ENCODE measurements at places on chromosomes 2 and 18.

DNA sequence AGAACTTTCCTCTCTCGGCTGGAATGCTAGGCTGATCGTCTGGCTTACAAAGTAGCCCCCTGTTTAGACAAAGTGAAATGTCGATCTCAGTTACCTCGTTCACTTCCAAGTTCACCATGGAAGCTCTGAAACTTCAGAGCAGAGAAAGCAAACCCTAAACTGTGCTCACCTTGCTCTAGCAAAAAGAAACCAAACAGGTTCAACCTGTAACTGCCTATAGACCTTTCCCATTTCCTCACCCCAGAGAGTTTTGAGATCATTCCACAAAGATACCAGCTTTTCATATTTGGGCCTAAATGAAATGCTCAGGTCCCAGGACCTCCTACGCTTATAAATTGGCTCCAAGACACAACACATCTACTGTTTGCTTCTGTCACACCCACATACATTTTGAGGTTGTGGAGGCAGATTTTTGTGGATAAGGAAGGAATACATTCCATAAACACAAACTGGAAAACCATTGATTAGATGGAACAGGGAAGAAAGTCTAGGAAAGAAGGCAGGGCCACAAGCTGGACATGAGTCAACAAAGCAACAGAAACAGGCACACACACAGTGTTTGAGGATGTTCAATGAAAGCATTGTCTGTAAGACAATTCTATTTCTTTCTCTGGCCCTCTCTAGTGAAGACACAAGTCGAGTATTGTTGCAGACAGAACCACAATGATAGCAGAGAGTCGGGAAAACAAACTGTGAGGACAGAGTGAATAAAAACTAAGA lies 52.8 kb upstream of the TGIF1 start:
- peak; percentile 30 for DNase-seq

GRCh38 chr2:204860274-204860673 lies 315.0 kb downstream of the PARD3B start:
- no peak for DNase-seq

GRCh38 chr2:102126660-102127059 lies 15.9 kb upstream of the IL1R1 start:
- DNase-seq: no peak

GRCh38 chr18:26981360-26982082 lies 116.0 kb upstream of the AQP4 start:
- no peak for DNase-seq

DNA sequence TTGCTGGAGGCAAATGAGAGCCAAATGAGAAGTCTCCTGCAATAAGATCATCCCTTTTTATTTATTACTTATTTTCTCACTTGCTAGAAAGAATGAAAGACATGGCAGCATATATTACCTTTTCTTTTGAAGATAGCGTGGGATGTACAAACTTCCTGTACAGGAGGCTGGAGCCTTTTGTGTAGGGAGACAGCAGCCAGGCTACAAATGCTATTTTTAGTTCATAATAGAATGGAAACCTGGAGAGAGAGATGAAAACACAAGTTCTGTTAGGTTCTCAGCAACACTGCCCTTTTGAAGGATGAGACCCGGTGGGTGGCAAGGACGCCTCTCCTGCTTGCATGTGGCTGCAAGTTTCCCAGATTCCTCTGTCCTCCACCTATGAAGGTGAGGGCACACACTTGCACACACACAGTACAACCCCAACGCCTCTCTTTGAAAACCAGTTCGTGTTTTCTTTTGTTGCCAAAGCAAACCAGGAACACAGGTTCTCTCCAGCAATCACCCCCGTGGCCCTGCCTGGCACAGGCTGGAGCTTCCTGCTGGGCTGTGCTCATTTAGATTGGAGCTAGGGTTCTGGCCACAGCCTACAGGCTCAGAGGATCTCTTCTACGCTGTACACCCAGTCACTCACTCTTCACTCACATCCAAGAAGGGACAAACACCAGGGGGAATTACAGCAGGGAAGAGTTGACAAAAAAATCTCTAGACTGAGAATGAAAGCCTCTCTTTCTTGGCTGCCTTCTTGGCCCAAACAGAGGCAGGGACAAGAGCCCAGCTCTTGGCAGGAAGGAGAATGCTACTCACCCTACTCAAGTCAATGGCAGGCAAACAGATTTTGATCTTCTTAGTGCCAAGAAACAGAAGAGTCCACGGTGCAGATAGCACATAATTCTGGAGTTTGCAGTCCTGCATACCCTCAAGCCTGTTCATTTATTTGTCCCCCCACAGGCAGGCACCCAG lies 55.6 kb downstream of the MRPL35 start:
- DNase-seq: no peak

GRCh38 chr2:11753452-11753885 lies 7.0 kb downstream of the LPIN1 start:
- DNase-seq: no peak

DNA sequence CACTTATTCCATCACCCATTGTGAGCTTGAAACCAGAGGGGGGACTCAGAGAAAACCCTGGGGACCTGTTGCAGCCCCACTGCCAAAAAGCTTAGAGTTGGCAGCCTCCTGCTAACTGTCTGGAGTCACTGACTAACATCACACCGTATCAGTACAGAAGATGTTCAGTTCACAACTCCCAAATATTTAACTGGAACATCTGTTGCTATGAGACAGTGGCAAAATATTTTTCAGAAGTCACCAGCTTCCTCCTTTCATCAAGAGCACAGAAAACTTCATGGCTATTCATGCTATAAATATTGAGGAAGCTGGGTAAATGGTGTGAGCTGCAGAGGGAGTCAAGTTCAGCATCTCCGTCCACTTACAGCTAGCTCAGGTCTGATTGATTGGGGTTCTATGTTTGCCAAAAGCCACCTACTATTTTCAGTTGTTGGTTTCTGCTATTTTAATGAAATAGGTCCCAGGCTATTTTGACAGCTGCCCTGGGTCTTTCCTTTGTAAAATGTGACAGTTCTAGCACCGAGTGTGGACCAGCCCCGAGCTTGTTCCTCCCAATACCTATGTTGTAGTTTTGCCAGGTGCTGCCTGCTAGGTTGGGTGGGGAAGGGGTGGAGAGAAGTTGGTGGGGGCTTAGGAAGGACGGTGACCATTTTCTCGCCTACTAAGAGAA lies 9.8 kb downstream of the TUBB6 start:
- DNase-seq: no peak

- DNase-seq: no peak
Observed at GRCh38 chr2:44560352-44560751, 198.6 kb downstream of the CAMKMT start.

DNA sequence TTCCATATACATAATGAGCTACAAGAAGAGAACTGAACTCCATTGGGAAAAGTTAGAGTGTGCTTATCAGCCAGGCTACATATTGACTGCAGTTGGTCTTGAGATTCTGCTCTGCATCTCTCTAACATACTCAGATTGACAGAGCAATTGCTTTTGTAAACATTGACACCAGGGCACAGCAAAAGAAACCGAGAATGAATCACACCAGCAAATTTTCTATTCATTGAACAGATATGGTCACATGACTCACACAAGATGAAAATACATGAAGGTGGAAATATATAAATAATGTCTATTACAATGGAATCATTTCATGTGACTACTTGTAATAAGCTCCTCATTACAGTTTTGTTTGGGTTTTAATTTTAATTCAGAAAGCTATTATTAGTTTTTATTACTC lies 691.9 kb upstream of the TMEFF2 start:
- no peak for DNase-seq

DNA sequence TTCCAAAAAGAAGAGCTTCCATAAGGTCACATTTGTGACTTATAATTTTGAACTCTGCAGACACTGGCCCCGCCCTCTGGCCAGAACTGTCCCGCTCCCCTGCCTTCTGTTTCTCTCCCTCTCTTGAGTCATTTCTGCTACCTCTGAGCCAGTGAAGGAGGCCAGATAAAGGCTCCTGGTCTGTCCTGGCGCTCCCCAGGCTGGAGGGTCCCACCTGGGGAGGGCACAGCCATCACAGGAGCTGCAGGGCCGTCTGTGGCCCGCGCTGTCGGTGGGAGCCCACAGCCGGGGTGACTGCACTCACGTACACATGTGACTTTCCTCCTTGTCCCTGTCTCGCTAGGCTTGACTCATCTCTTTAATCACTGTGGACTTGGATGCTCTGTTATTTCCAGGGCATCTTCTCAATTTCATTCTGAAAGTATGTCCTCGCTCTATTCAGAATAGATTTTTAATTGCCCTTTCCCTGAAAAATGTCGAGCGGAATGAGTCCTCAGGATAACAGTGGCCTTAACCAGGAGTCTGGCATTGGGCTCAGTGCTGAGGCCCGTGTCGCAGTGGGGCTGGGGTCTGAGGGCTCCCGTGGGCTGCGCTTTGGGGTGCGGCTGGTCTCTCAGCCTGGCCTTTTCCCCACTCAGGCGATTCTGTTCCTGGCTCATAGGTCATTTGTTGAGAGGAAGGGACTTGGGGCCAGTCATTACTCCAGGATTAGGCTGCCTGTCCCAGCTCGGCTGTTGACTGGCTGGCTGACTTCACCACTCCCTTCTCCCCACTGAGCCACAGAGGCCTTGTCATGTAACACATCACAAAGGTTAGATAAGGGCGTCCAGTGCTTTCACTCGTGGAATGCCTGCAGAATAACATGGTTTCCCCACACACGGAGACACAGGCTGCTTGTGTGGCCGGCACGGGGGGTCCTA lies 34.5 kb downstream of the KLHL29 start:
- DNase-seq: no peak
